Stimulated activated CD4-positive, alpha-beta T cell treated with anti-CD3 and anti-CD28 coated beads, Interleukin-4, amount 100 ng/mL, for 1 hour (primary cell): ENCODE measurements at places on chromosomes 4 and X.

DNA sequence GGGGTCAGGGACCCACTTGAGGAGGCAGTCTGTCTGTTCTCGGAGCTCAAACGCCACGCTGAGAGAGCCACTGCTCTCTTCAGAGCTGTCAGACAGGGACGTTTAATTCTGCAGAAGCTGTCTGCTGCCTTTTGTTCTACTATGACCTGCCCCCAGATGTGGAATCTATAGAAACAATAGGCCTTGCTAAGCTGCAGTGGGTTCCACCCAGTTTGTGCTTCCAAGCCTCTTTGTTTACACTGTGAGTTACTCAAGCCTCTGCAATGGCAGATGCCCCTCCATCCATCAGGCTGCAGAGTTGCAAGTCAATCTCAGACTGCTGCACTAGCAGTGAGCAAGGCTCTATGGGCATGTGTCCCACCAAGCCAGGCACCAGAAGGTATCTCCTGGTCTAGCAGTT, 158.1 kb downstream of the DTHD1 start:
- DNase-seq, result no peak

DNA sequence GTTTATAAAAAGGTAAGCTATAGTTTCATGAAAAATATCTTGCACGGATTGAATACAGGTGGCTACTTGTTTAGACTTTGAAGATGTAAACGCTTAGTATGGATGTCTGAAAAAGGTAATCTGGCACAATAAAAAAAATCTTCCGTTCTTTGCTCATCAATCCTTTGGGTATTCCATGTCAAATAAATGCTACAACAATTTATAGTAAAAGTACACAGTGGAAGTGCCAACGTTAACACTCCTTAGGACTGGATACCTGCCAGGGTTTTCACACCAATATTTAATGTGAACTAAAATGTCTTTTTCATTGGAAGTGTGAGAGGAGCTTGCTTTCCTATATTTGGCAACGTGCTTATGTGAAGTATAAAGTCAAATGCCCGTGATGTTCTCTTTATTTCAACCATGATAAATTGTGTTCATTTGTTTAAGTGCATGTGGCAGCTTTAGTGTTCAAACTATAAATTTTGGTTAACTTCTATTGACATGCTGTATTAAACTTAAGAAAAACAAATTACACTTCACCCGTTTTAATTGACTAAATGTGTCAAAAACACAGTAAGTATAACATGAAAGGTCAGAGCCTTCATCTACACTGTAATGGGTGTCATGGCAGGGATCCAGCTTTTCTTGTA, 121.7 kb upstream of the HAND2 start:
- no peak for DNase-seq

- DNase-seq, result no peak
Measured at GRCh38 chr4:67475155-67475554, 70.1 kb downstream of the CENPC start.

DNA sequence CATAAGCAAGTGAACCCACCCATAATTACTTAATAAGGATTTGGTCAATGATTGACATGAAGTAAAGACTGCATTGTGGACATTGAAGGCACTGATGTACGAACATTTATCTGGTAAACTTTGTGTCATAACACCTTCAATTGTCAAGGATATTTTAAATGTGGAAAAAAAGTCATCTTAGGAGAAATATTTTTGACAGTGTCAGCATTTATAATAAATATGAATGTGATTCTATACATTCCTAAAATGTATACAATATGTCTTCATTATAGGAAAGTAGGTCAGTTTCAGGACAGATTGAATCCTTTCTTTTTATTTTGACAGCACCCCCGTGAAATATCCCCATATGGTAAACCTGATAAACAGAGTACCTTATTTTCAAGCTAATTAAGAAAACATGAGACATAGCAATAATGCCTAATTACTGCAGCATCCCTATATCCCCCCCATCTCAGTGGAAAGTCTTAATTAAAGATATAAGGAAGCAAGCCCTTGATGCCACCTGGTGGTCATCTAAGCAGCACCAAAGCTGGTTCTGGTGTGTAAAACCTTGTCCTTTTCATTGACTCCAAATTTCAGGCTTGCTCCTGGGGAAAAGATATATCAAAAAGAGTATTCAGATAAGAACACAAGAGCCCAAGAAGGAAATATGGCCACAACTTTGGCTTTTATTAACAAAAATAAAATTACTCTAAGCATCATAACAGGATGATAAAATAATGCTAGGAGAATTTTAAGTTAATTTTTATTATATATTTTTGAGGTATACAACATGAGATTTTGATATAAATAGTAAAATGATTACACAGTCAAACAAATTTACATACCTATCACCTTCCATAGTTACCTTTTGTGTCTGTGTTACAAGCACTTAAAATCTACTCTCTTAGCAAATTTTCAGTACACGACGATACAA, 379.7 kb downstream of the TLL1 start:
- no peak for DNase-seq

DNA sequence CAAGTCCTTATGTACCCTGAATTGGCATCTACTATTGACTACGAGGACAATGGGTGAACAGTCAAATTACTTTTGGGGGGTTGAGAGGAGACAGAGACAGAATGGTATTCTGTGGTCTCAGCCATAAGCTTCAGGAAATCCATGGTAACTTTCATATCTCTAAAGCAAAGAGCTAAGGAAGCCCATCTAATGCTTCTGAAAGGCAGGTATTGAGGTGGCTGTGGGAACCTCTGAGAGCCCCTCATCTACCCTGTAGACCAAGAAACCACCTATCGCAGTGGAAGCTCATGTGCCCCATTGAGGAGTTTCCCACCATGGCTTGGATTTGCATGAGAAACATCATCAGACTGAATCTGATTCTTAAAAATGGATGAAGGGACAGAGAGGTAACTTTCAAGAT, 23.1 kb upstream of the BMP2K start:
- DNase-seq, result no peak

DNA sequence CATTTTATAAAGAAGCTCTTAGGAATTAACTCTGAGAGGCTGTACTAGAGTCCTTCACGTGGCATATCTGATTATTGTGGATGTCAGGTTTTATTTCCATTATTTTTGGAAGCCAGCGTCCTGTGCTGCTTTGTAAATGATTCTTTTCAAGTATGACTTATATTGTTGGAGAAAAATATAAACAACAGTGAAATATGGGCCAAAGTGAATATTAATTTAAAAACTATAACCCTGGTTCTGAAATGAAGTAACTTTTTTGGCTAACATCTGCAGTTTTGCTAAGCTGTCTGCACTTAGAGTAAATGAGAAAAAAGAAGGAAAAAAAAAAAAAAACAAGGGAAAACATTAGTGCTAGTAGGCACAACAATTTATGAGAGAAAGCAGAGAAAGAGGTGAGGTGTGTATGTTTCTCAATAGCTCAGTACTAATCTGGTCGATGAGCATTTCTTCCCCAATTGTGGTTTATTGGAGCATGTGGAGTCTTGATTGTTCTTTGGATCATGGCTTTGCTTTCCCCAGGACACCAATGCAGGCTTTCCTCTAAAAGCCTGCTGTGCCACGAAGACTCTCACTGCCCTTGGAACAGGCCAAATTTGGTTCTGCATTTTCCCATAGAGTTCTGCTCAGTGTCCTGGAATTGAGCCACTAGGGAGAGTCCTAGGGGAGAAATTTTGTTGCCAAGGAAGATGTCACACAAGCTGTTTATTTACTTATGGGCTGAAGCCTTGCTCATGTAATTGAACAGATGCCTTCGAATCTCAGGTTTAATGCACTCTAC, 273.3 kb downstream of the DKK2 start:
- no peak for DNase-seq

DNA sequence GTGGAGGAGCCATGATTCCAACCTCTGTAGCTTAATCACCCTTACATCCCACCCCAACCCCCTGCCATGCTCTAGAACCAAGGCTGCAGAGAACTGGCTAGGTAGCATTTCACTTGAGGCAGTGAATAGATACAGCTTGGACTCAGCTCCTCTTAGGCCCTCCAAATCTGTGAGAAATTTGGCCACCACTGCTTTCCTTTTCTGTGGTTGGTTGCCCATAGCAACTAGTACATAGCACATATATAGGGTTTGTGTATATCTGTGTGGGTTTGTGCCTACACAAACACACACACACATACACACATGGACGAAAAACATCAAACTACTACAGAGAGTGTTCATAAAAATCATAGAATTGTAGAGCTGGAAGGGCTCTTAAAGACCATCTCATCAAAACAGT, 52.0 kb upstream of the CCDC160 start:
- DNase-seq, result no peak

DNA sequence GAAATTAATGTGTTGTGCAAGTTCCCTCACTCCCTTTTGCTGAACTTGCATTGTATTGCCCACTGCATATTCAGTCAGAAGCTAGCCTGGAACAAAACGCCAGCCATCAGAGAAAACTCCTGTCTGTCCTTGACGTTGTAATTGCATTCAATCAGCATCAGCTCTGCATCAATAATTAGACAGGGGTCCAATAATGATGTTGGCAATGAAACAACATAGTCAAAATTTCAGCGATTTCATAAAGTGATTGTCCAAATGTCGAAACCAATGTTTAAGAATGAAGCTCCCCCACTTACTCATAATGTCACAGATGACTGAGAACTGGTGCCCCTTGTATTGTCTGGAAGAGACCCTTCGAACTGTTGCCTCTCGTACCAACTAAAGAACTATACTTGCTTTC, 504.2 kb upstream of the TENM3 start:
- no peak for DNase-seq

DNA sequence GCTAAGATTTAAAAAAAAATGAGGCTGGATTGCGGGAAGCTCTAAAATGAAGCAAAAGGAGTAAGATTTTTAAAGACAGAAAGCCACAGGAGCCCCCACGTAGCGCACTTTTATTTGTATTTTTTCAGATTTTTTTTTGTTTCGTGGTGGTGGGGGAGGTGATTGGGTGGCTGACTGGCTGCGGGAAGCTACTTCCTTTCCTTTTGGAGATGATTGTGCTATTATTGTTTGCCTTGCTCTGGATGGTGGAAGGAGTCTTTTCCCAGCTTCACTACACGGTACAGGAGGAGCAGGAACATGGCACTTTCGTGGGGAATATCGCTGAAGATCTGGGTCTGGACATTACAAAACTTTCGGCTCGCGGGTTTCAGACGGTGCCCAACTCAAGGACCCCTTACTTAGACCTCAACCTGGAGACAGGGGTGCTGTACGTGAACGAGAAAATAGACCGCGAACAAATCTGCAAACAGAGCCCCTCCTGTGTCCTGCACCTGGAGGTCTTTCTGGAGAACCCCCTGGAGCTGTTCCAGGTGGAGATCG, 908 bp downstream of the PCDH10 start:
- no peak for DNase-seq

DNA sequence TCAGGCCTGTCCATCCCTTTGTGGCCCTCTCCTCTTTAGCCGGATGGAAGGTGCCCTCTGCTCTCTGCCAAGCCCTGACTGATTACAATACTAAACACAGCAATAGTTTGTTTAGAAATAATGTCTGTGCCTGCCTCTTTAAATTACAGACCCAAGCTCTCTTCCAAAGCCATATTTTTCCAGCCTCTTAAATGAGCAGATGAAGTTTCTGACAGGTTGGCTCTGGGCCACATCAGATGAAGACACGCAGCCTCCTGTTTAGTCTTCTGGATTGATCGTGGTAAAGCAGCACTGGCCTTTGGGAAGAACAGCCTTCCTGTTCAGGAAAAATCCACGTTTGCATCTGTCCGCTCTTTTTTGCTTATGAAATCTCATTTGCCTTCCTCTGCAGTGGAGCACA, 133.6 kb downstream of the CPE start:
- no peak for DNase-seq

DNA sequence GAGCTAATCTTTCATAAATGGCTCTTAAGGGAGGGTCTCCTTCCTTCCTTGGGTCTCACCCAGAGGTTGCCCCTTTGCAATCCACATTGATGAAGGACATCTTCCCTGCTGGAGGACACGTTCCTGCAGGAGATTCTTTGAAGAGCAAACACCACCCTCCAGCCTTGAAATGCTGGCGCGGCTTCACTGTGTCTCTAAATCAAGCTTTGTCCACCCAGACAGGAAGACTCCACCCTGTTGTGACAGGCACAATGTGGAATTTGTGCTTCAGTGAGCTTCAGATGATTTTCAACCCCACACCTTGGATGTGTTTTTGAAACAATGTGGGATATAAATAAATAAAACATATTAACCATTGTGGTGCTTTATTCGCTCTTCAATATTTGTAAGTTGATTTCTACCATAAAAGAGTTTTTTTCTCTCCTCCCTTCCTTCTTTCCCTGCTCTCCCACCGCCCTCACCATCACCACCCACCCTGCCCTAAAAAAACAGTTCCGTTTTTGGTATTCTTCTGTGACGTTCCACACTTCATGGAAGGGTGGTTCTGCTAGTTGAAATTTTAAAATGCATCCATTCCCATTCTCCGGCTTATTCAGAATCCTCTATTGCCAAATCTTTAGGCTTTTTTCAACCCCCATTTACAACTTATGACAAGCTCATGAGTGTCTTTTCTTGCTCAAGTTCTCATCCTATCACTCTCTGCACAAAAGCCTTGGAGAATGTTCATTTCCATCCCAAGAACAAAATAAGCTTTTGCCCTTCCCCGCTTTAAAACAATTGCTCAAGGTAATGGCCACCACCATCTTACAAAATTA, 264.3 kb downstream of the RAPGEF2 start:
- no peak for DNase-seq

GRCh38 chrX:8955511-8955910, 78.4 kb downstream of the FAM9B start:
- no peak for DNase-seq

- no peak for DNase-seq
Measured at GRCh38 chr4:26083987-26084386, 170.0 kb downstream of the SMIM20 start.

DNA sequence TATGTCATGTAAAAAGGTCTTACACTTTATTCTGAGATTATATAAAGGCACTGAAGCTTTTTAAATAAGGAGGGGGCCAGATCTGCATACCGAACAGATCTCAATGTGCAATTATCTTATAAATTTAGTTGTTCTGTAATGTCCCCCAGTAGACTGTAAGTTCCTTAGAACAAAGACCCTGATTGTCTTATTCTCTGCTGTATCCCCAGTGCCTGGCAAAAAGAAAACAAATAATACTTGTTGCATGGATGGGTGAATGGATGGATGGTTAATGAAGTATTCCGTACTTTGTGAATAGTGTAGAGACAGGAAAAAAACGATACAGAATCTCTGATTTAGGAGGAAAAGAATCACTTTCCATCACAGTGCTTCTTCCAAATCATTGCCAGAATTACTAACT, 141.5 kb downstream of the CHM start:
- no peak for DNase-seq
